ENCODE measurements at places on chromosomes 2 and 18. TPM values are rescaled to one million over a fixed set of nuclear protein-coding genes. Genes with fewer than 3 reads are reported as not detected.

DNA sequence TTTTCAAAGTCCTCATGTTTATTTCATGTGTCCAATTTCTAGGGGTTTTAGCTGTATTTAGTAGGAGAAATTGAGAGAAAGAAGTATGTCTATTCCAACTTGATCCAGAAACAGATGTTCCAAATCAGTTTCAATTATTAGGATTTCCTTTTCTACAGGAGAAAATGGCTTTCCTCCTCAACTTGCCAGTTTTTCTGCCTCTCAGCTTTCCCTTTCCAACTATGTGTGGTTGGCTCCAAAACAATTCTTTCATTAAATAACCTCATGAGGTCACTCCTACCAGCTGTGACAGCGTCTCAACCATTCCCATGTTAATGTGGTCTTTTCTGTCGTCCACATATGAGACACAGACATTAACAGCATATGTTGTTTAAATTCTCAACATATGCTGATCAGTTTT lies 13.1 kb downstream of the XIRP2 start:
- ATAC-seq: no peak

DNA sequence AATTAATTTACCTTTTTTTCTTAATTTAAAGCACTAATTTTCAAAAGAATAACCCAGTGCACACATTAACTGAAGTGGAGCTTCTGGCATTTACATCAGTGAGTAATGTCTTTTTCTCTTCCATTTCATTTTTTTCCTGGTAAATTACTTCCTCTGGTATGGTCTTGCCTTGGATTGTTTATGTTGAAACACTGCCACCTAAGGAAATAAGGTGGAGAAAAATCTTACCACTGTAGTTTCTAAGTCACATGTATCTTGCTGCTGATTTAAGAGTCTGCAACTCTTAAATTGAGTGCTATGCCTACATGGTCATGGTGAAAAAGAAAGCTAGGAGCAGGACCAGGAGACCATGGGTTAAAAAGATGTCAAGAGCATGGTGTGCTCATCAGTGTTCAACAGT lies 51.0 kb downstream of the TTC27 start:
- ATAC-seq: no peak

DNA sequence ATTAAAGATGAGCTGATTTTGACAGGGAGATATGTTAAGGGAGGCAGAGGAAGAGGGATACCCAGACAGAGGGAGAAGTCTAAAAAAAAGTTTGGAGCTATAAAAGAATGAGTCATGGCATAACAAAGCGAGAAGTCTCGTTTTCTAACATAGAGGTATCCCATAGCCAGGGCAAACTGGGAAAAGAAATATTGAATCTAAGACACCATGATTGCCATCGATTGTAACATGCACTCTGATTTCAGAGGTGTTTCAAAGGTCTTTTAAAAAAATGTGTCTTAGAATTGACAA lies 110.7 kb downstream of the MDH1 start:
- no peak for ATAC-seq

GRCh38 chr2:49129034-49129433 lies 25.3 kb downstream of the FSHR start:
- ATAC-seq: no peak

DNA sequence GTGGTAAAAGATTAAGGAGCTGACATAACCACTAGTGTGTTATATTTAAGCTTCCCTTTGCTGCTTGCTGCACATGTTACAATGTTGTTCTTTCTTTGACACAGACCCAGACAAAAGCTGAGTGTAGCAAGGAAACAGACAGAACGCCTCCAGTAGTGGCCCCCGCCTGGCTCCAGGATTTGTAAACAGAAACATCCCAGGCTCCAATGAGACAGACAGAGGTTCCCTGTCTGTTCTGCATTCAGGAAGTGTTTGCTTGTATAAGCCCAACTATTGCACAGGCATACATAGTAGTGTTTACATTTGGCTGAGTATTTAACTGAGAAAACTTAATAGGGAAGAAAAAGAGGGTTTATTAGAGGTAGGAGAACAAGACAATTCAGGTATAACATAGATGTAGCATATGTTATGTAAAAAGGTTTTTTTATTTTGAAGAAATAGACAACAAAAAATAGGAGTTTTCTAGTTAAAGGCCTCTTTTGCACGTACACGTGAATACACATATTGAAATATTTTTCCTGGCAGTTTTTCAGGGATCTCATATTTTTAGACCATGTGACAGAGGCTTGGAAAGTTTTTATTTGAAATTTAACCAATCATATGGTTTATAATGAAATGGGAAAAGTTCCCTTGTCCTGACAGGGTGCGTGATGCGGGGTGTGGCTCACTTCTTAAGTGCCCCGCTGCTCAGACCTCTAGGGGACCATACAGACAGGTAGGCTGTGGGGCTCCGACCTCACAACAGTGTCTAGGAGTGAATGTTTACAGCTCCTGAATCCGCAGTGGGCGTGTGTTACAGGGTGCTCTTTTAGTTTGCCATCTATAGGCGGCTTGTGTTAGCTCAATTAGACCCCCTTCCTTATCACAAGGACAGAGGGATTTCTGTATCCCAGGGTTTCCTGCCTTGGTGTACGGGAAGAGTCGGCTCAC lies 118.4 kb downstream of the BMPR2 start:
- no peak for ATAC-seq

- ATAC-seq: no peak
Measured at GRCh38 chr2:2839393-2839781, 508.3 kb upstream of the MYT1L start.

Gene UPP2
- total RNA-seq: not detected

Gene RESP18
- not detected for total RNA-seq

Gene EMILIN1
- total RNA-seq: 0.93 TPM

Gene GYPC
- 115 TPM for total RNA-seq

Gene LYG1
- 1.3 TPM for total RNA-seq

Gene ADAM23
- 3.3 TPM for total RNA-seq

Data from activated T-helper 17 cell treated with anti-CD3 and anti-CD28 coated beads, Interleukin-2, amount 50 U/mL, for 72 hours (primary cell).